ENCODE measurements at places on chromosomes 3 and 15.

DNA sequence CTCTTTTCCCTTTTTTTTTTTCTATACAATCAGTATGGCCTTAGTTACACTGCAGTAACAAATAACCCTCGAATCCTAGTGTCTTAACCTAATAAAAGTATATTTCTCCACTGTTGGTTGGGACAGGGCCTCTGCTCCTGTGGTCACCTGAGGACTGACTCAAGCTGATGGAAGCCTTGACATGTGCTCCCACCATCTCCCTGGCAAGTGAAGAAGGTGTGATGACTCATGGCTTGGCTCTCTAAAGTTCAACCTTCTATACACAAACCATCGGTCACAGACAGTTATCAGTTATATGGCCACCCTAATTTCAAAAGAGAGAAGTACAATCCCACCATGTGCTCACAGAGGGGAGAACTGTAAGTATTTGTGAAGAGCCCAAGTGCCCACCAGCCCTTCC lies 65.8 kb upstream of the CACNA2D3 start:
- DNase-seq, result no peak

DNA sequence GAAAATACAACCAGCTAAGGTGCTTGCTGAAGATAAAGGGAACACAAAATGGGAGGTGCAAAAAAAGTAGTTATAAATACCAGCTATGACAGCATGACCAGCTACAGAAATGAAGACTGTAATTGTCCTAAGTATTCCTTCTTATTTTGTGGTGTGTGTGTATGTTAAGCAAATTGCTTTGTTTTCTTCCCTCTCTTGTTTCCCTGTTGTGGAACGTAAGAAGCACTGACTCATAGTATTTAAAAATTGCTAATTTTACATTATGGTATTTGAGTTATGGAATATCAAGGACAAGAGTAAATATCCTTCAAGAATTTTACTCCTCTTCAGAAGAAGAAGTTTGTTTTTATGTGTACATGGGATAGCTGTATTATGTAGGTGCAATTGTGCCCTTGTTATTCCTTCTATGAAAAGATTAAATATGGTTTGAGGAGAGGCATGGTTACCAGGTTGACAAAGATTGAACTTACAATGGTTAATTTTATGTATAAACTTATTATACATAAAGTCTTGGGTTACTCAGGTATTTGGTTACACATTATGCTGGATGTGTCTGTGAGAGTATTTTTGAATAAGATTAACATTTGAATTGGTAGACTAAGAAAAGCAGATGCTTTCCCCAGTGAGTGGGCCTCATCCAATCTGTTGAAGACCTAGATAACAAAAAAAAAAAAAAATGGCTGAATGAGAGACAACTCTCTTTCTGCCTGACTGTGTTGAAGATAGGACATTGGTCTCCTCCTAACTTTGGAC lies 1132.1 kb upstream of the ALCAM start:
- no peak for DNase-seq

- DNase-seq, result no peak
Measured at GRCh38 chr3:16501376-16501775, 12.1 kb downstream of the RFTN1 start.

GRCh38 chr3:32822609-32823498 lies 5.1 kb downstream of the TRIM71 start:
- no peak for DNase-seq

- DNase-seq, result no peak
Measured at GRCh38 chr3:175932586-175932985, 1073.5 kb downstream of the NAALADL2 start.
